ENCODE measurements at places on chromosomes 13 and 19.

- DNase-seq: peak; percentile 26
Observed at GRCh38 chr19:47445937-47446402, 25.7 kb downstream of the SLC8A2 start.

DNA sequence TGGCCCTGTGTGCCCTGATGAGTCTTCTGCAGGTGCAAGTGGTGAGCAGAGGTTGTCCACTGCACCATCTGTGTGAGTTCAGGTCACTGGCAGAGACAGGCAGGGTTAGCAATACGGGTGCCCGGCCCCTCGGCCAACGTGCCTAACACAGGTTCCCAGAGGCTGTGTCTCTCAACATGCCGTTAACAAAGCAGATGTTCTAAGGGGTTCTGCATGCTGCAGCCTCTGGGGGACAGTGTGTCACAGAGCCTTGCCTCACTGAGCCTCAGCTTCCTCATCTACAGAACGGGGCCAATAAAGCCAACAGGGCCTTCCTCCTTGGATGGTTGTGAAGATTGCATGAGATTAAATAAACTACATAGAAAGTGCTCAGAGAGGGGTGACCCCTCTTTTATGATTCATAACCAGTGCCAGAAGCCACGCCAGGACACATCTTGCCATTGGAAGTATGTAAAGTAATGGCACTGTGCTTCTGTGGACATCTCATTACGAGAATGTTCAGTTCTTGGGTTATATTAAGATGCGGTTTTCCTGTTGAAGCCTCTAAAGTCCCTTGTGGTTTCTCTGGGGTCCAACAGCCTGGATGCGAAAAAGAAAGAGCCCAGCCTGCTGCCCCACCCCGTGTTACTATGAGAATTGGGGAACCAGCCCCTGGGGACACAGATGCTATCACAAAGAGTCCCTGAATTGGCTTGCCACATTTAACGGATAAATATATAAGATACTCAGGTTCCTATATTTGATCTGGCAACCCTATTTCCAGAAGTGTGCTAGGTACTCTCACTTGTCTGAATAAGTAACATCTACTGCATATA lies 11.2 kb upstream of the ARHGEF18 start:
- no peak for DNase-seq

DNA sequence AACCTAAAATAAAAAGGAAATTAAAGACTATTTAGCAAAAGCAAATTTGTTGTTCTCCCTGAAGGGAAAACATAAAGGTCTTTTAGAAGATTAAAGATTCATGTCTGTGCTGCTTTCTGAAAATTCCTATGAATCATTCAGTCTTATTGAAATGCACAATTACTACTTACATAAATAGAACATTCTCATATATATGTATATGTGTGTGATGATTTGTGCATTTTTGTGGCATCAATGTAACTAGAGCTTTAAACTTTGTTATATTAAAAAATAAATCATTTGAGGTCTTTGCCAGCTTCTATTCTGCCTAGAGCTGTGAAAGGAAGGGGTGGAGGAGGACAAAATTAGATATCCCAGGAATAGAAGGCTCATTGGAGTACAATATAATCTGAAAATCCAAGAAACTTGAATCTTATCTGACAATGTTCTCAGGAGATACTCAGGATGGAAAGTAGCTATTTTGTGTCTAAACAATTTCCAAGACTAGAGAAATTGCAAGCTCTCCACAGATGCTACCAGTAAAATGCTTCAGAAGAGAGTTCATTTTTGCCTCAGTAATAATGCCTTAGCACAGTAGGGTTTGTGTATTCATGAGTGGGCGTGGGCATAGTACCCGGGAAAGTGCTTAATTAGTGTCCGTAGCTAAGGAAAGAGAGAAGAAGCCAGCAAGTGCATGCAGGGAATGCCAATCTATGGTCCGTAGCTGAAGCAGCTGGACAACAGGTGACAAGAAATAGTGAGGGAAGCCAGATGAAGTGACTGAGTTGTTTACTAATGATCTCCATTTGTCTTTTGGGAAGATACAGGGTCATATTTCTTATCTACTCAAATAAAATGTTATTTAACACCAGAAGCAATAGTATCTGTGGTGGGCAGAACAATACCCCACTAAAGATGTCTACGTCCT lies 395.5 kb upstream of the NBEA start:
- DNase-seq: no peak

DNA sequence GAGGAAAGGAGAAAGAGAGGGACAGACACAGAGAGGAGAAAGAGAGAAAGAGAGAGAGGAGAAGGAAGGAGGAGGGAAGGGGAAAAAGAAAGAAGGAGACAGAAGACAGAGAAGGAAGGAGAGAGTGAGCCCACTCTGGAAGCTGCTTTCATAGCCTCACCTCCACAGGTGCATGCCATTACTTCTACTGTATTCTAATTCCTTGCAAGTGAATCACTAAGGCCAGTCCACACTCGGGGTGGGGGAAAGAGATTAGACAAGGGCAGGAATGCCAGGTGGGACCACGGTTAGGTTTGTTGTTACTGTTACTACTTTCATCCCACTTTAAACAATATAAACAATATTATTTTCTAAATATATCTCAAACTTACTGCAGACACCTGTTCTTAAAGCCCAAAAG lies 684.5 kb upstream of the ARGLU1 start:
- no peak for DNase-seq

DNA sequence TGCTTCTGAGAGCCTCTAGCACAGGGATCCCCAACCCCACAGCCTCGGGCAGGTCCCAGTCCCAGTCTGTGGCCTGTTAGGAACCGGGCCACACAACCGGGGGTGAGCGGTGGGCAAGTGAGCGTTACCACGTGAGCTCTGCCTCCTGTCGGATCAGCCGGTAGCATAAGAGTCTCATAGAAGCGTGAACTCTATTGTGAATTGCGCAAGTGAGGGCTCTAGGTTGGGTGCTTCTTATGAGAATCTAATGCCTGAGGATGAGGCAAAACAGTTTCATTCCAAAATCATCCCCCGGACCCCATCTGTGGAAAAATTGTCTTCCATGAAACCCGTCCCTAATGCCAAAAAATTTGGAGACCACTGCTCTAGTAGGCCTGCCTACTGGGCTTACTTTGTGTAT lies 87.0 kb upstream of the UBL3 start:
- no peak for DNase-seq

- DNase-seq: no peak
Observed at GRCh38 chr13:80663788-80664187, 322.9 kb upstream of the SPRY2 start.
